ENCODE measurements at places on chromosomes 7 and 10.

- no peak for DNase-seq
Measured at GRCh38 chr10:13062803-13063202, 37.2 kb upstream of the OPTN start.

- DNase-seq: peak; percentile 84
Measured at GRCh38 chr7:134462337-134462925, 3.5 kb upstream of the AKR1B1 start.

DNA sequence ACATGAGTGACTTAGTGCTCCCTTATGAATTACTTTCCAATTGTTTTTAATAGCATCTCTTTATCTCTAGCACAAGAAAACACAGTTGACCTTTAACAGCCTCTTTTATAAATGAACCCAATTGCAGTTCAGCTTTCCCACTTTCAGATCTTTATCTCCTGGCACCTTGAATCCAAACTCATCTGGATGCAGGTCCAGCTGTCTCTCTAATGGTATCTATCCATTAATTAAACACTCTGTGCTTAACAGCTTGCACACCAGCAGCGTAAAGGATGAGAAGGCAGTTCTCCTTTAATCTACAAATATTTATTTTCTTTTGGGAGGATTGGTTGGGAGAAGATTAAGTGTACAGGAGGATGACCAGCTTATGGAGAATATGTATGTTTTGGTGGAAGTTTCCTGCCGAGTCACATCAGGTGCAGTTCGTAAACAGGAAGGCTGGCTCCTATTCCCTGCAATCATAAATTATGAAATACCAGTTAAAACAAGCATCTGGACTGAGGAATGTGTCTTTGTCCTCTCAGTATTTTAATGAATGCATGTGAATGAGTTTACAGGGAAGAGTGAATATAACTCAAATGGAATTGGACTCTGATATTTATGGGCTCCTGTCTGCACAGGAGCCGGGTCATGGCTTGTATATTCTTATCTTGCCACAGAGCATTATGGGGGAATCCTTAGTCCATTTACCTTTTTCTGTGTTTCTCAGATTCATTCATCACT, 232.7 kb downstream of the PHF14 start:
- DNase-seq: no peak

DNA sequence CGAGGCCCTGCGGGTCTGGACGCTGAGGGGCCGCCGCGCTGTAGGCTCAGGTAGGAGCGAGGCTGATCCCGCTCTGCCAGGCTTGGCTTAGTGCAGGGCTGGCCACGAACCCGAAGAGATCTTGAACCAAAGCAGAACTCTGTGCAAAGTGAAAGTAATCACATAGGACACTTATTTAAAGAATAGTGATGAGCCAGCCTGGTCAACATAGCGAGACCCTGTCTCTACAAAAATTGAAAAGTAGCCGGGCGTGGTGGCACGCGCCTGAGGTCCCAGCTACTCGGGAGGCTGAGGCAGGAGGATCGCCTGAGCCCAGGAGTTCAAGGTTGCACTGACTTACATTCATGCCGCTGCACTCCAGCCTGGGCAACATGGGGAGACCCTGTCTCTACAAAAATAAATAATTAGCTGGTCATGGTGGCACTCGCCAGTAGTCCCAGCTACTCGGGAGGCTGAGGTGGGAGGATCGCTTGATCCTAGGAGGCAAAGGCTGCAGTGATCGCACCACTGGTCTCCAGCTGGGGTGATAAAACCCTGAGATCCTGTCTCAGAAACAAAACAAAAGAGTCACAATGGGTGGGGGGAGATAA, 541 bp downstream of the ZSCAN25 start:
- no peak for DNase-seq

DNA sequence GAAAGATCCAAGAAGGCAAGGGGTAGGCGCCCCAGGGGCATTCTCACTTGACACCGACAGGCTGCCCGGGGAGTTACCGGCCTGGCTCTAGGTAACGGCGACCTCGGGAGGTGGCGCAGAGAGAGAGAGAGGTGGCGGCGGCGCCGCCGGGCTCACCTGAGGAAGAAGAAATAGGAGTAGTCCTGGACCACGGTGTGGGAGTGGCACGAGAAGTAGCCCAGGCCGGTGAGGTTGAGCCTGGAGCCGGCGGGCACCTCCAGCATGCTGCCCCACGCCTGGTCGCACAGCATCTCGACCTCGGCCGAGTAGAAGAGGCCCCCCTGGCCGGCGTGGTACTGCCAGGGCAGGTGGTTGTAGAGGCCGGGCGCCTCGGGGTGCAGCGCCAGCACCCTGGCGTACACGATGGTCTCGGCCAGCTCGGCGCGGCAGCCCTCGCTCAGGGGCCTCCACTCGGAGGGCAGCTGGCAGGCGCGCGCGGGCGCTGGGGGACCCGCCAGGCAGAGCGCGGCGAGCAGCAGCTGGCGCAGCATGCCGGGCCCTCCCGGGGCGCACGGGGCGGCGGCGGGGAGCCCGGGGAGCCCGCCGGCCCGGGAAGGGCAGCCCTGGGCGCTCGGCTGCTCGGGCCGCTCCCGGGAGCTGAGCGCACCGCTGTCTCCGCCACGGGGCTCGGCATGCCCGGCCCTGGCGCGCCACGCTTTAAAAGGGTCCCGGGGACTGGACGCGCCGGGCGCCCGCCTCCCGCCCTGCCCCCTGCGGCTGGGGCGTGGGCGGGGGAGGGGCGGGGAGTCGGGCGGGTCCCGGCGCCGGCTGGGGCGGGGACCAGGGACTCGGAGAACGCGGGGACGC, at the start of gene CCDC3:
TSS of gene CCDC3 (minus strand) at position 673 of the 846 bp plus-strand sequence. CDS start at position 530, 143 bp downstream.
- no peak for DNase-seq

- DNase-seq: no peak
Measured at GRCh38 chr7:88328787-88329186, 22.1 kb upstream of the STEAP4 start.

- DNase-seq: no peak
Measured at GRCh38 chr7:139804571-139804970, 24.5 kb upstream of the TBXAS1 start.

GRCh38 chr7:100148225-100148558, 526 bp upstream of the LAMTOR4 start:
- no peak for DNase-seq

DNA sequence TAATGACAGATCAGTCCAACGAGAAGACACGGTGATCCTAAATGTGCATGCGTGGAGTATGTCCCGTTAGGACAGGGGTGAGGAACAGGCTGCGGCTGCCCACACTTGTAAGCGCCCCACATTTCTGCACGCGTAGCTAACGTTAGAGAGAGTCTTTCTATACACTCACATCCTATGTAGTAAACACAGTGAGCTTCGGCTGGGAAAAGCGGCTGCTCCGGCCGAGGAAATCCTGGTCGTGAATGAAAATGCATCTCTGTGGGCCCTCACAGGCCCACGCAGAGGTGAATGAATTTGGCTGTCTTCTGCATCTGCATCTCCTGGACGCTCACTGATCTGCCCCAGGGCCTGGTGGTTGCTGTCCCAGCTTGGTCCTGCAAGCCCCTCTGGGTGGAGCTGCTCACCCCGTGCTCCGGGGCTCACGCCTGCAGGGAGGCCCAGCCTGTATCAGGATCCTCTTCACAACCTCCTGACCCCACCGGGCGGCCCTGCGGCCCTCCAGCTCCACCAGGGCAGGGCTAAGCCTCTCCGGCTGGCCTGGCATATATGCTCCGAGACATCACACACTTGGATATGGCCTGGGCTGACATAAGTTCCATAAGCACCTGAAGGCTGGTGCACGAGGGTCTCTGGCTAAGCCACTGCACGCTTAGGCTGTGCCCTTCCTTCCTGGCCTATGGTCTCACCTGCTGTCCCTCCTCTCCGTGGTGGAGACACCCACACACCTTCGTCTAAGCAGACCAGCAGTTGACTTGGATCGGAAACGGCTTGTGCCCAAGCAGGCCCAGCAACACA, 117.9 kb upstream of the DIP2C start:
- no peak for DNase-seq

DNA sequence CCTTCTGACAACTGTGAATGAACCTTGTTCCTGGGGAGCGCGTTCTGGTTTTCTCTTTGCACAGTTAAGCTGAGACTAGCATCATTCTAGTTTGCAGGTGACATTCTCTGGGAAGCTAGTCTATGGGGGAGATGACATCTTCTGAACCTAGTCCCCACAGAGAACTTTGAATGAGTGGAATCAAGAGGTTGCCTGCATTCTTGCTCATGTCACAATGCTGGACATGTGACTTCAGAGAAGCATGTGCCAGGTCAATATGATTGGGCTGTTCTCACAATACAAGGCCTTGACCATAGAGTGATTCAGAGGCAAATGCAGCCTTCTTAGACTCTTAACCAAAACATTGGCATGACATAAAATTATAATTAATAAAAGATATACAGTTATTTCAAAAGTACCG, 22.1 kb downstream of the KLLN start:
- no peak for DNase-seq

DNA sequence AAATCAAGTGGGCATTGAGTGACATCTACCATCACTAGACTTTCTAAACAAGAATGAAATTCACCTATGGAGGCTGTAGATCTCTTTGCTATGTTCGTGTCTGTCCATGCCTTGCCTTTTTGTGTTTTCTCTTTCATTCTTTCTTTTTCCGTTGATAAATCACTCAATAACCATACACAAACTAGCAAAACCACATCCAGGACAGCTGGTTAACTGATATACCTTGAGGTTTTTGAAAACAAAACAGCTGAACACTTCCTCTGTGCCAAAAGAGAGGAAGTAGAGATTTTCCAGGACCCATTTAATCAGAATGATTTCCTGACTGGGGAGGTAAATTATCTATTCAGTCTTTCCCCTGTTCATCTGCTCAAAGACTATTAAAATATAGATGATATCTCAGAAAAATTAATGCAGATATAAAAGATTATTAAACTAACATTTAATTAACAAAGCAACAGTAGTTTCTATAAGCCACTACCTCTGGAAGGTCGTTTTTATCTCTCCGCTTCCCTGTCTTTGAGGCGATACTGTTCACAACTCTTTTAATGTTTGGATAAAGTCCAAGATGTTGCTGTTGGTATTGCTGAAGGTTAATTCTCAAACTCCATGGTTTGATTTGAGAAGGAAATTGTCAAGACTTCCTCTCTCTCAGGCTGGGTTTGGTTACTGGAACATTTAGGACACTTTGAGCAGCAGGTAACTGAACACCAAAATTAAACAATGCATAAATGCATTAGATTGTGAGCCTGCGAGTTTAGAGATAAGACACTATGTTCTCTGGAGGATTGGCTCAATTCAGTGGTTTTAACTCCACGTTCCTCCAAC, 24.4 kb upstream of the C10orf67 start:
- DNase-seq: no peak

Measured in Caki2 (cell line).